ENCODE measurements at places on chromosomes 16 and 17.

DNA sequence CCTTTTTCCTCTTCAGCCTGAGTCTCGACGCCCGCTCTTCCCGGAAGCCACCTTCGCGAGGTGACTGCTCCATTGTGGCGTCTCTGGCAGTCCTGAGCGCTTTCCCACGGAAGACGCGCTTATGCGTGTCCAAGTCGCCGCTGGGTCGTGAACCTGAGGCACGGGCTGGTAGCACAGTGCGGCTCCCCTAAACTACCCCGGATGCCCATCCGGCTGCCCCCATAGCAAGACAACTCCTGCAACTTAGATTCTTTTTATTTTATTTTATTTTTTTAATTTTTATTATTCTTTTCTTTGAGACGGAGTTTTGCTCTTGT is 2.1 kb upstream of the ESRP2 start:
- DNase-seq, result no peak

DNA sequence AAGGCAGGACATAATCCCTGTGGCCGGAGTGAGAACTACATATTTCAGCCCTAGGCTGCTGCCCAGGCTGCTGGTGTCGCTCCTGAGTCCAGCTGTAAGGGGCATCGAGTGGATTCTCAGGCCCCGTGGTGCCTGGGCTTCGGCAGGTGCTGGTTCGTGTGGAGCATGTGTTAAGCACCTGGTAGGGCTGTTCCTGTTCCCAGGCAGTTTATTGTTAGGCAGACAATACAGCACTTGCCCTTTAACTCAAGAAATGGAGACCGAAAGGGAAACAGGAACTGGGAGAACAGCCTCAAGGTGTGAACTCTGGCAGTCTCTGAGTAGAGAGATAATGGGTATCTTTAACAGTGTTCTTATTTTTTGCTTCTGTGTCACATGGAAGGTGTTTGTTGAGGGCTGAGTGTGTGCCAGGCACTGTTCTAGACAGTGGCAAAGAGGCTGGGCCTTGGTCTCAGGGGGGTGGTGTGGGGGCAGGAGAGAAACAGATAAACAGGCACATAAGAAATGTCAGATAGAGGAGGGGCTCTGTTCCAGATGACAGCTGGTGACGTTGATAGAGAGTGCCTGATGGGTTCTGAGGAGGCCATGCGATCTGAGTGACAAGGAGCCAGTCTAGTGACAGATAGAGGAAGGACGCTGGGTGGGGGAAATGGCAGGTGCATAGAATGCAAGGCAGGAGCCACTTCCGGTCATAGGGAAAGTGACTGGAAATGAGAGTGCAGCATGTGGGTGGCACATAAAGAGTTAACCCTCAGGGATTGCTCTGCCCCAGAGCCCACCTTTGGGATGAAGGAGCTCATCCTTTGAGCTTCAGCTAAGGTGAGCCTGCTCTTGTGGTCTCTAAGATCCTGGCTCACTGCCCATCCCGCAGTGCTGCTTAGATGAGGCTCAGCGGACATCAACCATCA is 33.8 kb downstream of the EPN2 start:
- DNase-seq, result no peak

GRCh38 chr17:34998205-34998604 is 17.9 kb downstream of the LIG3 start:
- DNase-seq, result peak; percentile 32

- no peak for DNase-seq
Measured at GRCh38 chr17:35605678-35606077, 18.6 kb downstream of the AP2B1 start.

- no peak for DNase-seq
Measured at GRCh38 chr16:66103211-66103610, 263.3 kb upstream of the CDH5 start.

GRCh38 chr16:87982581-87983041 is 31.4 kb downstream of the BANP start:
- no peak for DNase-seq

- DNase-seq, result no peak
Measured at GRCh38 chr17:21523497-21524210, 147.5 kb downstream of the KCNJ12 start.

DNA sequence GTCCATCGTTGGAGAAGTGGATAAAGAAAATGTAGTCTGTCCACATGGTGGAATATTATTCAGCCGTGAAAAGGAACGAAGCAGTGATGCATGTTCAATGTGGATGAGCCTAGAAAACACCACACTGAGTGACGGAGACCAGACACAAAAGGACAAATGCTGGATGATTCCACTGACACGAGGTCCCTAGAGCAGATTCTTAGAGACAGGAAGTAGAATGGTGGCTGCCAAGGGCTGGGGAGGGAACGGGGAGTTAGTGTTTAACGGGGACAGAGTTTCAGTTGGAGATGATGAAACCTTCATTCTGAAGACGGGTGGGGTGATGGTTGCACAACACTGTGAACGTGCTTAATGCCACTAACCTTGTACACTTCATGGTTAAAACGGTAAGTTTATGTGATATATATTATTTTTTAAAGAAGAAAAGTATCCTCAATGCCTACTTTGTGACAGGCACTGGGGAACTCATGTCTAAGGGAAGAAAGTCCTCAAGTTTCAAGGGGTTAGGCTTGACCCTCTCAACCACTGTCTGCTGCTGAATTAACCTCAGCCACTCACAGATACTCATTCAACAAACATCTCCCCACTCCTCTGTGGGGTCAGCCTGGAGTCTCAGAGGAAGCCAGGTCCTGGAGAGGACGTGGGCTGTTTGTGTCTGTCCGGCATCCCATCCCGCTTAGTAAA is 17.6 kb downstream of the C16orf74 start:
- no peak for DNase-seq

GRCh38 chr16:85854935-85855334 is 44.0 kb upstream of the IRF8 start:
- DNase-seq, result no peak

- DNase-seq, result no peak
Measured at GRCh38 chr17:82410014-82410716, 8.0 kb upstream of the HEXD start.

DNA sequence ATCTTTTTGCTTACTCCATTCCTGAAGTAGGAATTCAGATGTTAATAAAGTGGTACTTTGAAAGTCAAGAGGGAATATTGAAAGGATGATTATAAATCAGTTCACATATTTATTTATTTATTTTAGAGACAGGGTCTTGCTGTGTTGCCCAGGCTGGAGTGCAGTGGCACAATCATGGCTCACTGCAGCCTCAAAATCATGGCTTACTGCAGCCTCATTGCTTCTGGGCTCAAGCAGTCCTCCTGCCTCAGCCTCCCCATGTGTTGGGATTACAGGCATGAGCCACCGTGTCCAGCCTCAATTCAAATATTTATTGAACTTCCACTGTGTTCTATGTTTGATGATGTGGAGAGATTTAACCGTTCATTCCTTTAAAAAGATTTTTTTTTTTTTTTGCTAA is 6.6 kb downstream of the NDEL1 start:
- DNase-seq, result no peak

DNA sequence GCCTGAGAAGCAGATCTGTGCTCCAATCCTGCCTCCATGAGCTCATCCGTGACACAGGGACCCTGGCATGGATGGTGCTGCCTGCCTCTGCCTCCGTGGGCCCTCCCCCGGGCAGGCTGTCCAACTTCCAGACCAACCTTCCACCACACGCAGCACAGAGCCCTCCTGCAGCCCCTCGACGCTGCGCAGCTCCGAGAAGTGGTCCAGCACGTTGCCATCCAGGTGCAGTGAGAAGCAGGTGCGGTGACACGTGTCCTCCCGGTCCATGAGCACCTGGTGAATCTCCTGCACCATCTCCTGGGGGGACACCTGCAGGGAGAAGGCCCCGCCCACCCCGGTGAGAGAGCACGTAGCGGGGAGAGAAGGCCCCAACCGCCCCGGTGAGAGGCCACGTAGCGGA is 8.4 kb downstream of the CLUH start:
- no peak for DNase-seq

DNA sequence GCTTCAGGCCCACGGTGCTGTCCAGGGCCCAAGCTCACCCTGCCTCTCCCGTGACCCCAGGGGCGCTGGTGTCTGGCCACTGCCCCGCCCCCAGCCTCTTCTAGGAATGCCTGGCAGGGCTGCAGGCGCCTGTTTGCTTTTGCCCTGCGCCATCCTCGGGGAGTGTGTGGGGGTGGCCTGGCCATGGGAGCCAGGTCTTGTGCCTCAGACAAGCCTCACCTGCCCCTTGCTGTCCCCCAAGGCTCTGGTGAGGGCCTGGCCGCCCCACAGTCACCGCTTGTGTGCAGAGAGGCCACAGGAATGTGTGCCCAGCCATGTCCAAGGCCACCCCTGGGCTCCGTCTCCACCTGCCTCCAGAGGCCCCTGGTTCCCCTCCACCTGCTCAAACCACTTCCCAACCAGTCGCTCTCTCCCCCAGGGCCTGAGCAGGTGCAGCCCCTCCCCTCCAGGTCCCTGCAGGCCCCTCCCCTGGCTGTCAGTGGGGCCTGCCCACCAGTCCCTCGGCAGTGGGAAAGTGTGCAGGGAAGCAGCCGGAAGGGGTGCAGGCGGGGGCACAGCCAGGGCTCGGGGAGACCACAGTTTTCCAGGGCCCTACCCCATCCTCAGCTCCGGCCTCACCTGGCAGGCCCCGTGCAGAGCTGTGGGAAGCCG is 841 bp upstream of the IGFALS start:
- DNase-seq, result no peak

GRCh38 chr17:68611353-68612208 is 10.4 kb upstream of the FAM20A start:
- DNase-seq, result no peak

DNA sequence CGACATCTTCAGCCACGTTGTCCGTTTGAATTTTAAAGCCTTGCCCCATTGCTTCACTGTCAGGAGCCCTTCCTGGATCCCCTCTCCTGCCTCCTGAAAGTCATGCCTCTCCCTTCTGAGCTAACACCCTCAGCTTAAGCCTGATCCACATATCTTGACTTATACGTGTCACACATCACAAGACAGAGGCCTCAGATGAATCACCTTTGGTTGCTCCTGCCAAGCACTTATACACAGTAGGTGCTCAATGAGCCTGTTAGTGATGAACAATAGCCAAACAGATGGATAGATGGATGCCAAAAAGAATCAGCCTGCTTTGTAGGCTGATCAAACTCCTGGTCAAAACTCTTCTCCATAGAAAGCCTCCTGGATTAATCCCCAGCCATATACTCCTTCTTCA is 31.8 kb downstream of the PITPNM3 start:
- DNase-seq, result no peak

DNA sequence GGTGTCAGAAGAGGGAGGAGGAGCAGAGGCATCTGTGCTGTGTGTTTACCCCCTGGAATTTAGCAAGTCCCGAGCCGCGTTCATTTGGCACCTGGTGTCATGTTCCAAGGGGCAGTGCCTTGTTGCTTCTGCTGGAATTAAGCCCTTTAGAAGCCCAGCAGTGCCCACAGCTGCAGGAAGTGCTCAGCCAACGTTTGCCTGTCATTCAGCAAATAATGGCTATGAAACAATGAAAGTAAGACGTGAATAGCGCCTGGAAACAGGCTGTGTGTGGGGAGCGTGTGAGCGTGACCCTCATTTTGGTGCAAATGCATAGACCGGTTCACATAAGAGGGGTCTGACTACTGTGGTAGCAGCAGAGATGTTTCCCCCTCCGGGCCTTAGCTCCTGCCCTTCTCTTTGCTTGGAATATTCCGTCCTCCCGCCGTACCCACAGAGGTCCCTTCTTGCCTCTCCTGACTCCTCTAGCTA is 5.8 kb upstream of the ATP2C2 start:
- no peak for DNase-seq

Measured in activated gamma-delta T cell (primary cell).